CD4-positive, alpha-beta T cell treated with Interleukin-17A for 1 hour (primary cell): ENCODE measurements at places on chromosomes 3 and 15.

DNA sequence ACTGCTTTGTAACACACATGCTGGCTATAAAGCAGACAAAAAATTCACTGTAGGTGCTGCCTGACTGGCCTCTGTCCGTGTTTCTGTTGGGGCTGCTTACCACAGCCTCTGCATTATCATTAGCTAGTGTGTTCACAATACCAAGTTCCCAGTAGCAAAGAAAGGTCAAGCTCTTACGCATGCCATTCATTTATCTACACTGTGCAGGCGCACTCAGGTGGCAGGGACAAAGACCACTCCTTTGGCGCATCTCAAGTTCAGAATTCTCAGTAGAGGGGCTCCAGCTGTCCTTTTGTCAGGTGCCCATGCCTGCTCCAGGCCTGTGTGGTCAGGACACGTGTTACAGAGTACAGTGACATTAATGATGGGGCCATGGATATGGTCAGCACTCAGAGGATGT, 22.3 kb downstream of the MLH1 start:
- no peak for DNase-seq

GRCh38 chr3:46676601-46677410, 16.7 kb downstream of the ALS2CL start:
- no peak for DNase-seq

GRCh38 chr3:124621498-124621897, 108.8 kb upstream of the UMPS start:
- DNase-seq: no peak

- peak; percentile 24 for DNase-seq
Observed at GRCh38 chr3:69063636-69064035, 11.5 kb upstream of the TMF1 start.

DNA sequence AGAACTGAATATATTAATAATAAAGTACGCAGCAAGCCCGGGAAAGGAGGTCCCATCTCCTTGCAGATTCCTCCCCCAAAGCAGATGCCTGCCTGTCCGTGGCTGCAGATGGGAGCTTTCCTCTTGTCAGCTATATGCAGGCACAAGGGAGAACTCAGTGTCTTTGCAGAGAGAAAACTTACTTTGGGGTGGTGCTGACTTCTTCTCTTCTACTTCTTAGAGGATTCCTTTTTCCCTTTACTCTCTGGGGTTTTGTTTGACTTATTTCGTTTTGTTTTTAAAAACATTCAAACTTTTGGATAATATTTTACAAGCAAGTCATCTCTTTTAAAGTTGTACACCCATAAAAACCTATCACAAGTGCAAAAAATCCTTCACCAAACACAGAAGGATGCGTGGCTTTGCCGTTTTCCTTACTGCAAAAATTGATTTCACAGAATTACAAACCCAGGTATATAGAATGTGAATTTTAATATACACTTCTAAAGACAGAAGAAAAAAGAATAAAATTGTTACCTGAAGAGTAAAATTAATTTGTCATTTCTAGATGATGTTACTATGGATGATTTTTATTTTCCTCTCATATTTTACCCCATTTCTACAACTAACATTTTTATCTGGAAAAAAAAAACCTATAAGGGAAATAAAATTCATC, 65.3 kb upstream of the IGF1R start:
- DNase-seq: no peak
